Neural crest cell (in vitro differentiated cells): ENCODE measurements at places on chromosomes 2 and 18. TPM values are rescaled to one million over a fixed set of nuclear protein-coding genes. Genes with fewer than 3 reads are reported as not detected.
A peak's percentile ranks its signal among the peaks of the same experiment; 100 is the strongest.

DNA sequence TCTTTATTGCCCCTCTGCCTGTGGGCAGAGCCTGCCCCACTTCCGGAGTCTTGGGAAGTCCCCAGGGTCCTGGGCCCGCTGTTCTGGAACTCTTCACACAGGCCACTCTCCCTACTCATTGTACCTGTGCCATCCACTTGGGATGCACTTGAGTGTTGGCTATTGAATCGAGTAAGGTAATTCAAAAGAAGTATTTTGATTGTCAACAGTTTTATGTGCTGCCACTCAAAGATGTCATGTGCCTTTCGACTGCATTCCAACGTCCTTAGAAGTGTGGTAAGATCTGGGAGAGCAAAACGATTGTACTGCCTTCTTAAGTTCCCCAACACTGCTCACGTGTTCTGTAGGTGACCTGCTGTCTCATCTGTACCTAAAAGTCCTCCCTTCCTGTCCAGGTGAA, 77.0 kb upstream of the SMIM21 start:
- H3K4me3 ChIP-seq, result no peak overlapping the region
- H3K27me3 ChIP-seq, result no peaks in the 10 kb centered on the region
- no peak for DNase-seq
- H3K4me1 ChIP-seq, result no peaks in the 10 kb centered on the region
- no peak overlapping the region for H3K27ac ChIP-seq

DNA sequence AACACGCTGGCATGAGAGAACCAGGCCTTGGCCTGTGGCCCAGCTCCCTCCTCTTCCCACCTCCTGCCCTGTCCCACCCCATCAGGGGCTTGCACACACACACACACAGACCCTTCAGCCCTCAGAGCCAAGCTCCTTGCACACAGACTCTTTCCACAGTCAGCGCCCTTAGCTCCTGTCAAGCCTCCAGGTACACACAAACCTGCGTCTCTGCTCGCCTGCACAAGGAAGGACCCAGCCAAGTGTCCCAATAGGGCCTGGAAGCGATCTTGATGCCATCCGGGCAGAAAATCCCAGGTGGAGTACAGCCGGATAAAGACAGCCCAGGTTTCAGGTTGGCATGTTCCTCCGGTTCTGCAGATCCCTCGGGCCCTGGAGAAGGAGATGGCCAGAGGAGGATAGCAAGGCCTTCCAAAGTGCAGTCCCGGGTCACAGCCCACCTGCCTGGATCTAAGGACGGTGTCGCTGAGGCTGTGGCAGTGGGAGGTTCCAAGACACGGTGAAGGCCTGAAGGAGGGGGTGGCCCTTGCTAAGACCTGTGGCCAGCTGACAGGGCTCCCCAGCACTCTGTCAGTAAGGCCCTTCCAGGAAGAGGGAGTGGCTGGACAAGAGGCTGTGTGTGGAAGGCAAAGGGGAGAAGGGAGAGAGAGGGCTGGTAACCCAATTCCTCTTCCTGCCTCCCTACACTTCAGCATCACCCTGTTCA, 18.5 kb upstream of the STEAP3 start:
- H3K27ac ChIP-seq, result no peak overlapping the region
- H3K36me3 ChIP-seq, result no peaks in the 10 kb centered on the region
- H3K27me3 ChIP-seq, result peaks cover 12% of the 10 kb centered on the region

KCNIP3 gene
- 2.9 and 4.1 TPM in 2 replicates for total RNA-seq

DNA sequence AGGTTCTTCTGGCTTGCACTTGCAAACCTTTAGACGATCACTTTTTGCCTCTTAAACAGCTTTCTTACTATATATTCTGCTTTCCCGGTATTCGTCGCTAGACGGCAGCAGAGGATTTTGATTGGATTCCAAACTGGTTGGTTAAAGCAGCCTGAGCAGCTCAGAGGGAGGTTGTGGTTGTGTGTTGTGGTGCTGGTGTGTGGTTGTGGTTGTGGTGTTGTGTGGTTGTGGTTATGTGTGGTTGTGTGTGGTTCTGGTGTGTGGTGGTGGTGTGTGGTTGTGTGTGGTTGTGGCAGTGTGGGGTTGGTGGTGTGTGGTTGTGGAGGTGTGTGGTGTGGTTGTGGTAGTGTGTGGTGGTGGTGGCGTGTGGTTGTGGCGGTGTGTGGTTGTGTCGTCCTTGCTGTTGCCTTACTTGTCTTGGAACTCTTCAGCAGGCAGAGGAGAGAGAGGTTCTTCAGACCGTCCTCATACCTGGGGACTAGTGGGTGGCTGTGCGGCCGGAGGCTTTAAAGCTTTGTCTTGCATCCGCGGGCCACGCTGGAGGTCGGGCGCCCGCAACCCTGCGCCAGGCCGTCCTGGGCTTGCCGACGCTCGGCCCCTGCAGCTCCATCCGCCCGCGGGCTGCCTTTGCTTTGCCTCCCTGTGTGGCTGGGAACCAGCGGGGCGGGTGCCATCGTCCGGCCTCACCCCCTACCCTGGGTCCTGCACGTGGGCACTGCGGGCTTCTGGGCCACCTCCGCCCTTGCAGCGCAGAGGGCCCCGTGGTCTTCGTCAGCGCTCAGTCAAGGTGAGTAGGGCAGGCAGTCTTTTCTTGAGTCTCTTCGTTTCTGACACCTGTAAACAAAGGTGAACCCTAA, 190.8 kb downstream of the ARHGAP28 start:
- peak overlapping the region; percentile 2 for H3K4me3 ChIP-seq
- peaks cover 26% of the 10 kb centered on the region for H3K4me1 ChIP-seq
- DNase-seq, result peak; percentile 76
- no peaks in the 10 kb centered on the region for H3K27me3 ChIP-seq
- H3K27ac ChIP-seq, result peak overlapping the region; percentile 50

DNA sequence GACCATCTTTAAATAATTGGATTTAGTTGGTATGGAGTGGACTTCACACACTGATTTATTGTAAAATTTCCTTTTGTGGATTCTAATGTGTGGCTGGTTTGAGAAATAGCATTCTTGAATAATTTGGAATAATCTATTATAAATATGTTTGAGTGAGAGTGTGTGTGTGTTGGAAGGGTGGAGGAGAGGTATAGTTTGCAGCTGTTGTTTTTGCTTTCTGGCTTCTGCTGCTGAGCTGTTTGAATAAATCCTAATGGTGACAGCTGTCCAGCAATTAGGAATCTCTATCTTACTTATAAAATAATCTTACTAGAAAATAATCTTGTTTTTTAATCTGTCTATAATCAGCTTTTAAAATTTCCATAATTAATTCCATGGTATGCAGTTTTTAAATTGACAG, 1283.0 kb upstream of the CDH2 start:
- DNase-seq, result no peak
- no peak overlapping the region for H3K27ac ChIP-seq
- no peak overlapping the region for H3K4me3 ChIP-seq
- H3K4me1 ChIP-seq, result no peaks in the 10 kb centered on the region
- H3K36me3 ChIP-seq, result no peaks in the 10 kb centered on the region
- no peaks in the 10 kb centered on the region for H3K27me3 ChIP-seq

DNA sequence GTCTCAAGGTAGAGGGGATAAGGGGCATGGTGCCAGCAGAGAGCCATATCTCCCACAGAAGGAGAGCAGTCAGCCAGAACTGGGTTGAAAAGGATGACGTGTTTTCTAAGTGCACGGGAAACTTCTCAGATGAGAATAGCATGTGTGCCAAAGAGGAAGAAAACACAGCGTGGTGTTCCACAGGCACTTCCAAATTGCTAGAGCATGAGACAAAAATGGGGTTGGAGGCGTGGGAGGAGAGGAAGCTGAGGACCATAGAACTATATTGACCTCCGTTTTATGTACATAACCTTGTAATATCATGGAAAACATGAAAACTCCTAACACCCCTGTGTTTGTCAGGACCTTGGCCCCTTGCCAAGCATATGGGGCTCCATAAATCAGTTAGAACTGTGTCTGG, 682.7 kb upstream of the RAB6C start:
- H3K4me3 ChIP-seq, result no peak overlapping the region
- DNase-seq, result no peak
- peaks cover 3% of the 10 kb centered on the region for H3K27me3 ChIP-seq
- H3K4me1 ChIP-seq, result no peaks in the 10 kb centered on the region
- no peaks in the 10 kb centered on the region for H3K36me3 ChIP-seq

CHRNG gene
- total RNA-seq, result not detected in 2 replicates
